ENCODE measurements at places on chromosomes 13 and 19.

DNA sequence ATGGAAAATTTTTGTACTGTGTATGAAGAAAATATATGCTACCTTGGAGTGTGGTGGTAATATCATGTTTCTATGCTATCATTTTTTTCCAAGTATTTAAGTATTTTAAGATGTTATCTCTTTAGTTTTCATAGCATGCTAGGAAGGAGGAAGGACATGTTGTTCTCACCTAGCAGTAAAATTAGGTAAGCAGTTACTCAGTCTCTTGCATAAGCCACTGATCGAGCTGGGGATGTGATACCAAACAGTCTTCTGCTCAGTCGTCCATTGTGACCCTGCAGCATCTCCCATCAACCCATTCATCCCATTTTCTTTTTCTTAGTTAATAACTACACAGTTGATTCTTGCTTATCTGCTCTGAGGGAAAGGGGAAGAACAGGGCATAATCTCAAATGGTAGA lies 130.6 kb downstream of the KLF5 start:
- no peak for DNase-seq

GRCh38 chr19:36838784-36839324 lies 667 bp upstream of the ZNF790 start:
- no peak for DNase-seq

DNA sequence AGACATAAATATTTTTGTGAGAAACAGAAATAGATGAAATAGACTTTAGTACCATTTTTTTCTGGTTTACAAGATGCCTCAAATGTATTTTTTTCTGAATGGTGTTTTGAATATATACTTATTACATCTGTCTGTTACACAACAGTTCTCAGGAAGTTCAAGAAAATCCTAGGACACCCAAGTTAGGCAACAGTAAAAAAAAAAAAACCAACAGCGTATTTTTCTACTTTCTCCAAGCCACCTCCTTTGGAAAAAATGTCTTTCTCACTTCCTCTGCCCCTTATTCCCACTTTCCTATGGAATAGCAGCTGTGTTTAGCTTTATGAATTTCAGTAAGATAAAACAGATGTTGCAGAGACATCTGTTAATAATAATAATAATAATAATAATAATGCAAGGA lies 489.6 kb upstream of the KLF12 start:
- DNase-seq, result no peak

DNA sequence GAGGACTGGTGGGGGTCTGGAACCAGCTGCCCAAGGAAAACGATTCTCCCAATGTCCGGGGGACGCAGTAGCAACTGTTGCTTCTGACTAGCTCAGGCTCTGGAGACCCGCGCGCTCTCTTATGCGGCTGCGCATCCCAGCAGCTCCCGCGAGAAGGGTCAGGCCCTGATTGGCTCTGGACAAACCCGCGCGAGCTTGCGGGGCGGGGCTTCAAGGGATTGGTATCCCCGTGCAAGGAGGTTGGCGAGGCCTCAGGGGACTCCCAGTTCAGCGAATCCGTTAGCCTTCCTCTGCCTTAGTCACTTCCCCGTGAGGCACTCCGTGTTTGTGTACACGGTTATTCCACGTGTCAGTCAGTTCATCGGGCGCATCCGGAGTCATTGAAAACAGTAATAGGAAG lies 20.2 kb downstream of the SIGLECL1 start:
- DNase-seq, result no peak

- peak; percentile 43 for DNase-seq
These were observed 89.7 kb downstream of the RAB20 start for GRCh38 chr13:110471833-110472162.

DNA sequence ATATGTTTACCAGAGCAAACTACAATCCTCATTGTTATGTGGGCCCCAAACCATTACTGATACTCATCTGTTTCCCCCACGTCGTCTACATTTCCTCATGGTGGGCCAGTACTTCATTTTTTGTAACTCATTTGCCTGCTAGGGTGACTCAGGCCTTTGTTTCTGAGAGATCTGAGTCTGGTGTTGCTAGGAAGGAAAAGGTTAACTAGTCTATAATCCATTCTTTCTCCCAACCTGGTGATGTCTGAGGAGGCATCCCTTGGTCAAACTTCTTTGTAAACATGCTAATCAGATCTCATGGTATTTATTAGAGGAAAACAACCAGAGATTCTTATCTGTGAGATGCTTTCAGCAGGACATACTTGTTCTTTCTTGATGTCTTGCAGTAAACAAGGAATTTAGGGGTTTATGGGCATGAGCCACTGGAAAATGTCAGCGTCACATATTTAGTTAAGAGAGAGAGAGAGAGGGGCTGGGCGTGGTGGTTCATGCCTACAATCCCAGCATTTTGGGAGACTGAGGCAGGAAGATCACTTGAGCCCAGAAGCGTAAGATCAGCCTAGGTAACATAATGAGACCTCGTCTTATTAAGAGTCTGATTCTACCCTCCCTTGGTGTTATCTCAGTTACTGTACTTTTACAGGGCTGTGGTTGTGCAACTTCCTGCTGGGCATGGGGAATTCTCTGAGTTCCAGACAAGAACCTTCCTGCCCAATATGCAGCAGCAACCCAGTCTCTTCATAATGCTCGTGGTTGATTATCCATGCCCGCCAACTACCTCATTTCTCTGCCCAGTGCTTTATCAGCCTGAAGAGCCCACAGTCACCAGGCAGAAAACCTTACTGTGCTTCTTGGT lies 9.7 kb upstream of the DPRX start:
- no peak for DNase-seq

DNA sequence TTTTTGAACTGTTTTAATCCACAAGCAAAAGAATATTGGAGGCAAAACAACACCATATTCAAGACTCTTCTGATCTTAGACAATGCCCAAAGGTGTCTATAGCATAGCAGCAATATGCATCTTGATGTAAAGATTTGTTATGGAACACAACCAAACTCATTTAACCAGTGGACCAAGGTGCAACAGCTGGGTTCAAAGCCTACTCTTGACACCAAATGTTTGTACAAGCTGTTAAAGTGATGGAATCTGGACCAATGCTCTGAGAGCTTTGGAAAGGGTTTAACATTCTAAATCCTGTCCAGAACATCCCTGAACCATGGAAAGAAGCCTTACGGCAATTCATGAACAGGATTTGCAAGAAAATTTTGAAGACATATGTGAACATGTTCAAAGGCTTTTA lies 520.0 kb downstream of the GPC6 start:
- no peak for DNase-seq

- DNase-seq, result no peak
These were observed 61.6 kb upstream of the GPR12 start for GRCh38 chr13:26822146-26822545.

DNA sequence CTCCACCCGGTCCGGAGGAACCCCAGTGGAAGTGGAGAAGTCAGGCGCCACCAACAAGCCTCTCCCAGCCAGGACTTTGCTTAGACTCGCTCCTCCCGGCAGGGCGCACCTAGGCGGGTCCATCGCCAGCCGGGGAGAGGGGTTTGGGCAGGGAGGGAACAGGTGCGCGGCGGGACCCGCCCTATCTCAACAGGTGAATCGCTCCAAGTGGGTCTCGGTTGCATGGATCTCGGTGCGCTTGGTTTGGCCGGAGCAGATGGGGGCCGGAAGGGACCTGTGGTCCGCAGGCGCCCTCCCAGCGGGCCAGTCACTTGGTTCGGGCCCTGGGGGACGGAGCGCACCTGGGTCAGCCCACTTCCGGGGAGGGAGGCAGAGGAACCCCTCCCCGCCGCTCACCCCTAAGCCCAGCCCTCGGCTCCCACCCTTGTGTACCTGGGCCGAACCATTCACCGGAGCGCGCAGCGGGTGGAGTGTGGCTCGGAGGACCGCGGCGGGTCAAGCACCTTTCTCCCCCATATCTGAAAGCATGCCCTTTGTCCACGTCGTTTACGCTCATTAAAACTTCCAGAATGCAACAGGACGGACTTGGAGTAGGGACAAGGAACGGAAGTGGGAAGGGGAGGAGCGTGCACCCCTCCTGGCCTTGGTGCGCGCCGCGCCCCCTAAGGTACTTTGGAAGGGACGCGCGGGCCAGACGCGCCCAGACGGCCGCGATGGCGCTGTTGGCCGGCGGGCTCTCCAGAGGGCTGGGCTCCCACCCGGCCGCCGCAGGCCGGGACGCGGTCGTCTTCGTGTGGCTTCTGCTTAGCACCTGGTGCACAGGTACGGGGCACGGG lies at the start of gene LSR:
Gene LSR (plus strand): TSS at position 693 of the 836 bp plus-strand sequence. CDS start 21 bp downstream, at position 714.
- DNase-seq, result no peak

DNA sequence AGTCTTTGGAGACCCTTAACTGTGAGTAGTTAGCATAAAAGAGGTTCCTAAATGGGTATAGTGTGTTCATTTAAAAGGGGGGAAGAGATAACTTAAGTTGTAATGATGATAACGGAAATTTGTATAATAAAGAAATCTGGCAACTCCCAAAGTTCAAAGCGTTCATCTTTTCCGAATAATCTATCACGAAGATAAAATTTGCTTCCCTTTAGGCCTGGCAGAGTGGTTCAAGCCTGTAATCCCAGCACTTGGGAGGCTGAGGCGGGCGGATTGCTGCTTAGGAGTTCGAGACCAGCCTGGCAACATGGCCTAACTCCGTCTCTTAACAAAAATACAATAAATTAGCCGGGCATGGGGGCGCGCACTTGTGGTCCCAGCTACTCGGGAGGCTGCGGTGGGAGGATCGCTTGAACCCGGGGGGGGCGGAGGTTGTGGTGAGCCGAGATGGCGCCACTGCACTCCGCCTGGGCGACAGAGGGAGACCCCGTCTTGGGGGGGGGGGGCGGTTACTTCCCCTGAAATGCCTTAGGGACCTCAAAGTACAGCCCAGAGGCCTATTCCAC lies 934 bp downstream of the N4BP2L2 start:
- peak; percentile 60 for DNase-seq

- no peak for DNase-seq
These were observed 111.0 kb downstream of the KCTD12 start for GRCh38 chr13:76775088-76775740.

DNA sequence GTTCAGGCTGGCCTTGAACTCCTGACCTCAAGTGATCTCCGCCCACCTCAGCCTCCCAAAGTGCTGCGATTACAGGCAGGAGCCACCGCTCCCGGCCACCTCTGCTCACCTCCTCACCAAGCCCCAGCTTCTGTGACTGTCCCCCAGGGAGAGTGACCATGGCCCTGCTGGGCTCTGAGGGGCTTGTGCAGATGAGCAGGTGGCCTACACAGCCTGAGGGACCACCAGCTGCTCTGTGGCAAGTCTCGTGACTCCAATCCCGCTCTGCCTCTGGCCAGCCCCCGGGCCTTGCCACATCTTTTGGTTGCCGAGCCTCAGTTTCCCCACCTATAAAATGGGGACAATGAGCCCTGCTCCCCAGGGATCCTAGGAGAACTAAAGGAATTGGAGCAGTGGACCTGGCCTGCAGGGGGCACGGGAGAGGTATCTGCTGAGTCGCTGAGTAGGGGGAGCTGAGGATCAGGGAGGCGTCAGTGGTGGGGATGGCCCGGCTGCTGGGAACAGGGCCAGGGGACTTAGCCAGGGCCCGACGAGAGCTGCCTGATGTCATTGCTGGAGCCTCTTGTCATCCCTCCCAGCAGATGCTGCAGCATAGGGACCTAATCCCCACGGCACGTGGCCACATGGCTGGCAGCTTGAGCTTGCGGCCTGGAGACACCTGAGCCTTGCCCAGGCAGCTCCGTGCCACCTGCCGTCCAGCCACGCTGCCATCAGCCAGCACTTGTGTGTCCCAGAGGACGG lies 74.7 kb downstream of the GADD45B start:
- DNase-seq, result peak; percentile 85

- DNase-seq, result no peak
These were observed 4.9 kb downstream of the ERICH4 start for GRCh38 chr19:41447732-41448332.

DNA sequence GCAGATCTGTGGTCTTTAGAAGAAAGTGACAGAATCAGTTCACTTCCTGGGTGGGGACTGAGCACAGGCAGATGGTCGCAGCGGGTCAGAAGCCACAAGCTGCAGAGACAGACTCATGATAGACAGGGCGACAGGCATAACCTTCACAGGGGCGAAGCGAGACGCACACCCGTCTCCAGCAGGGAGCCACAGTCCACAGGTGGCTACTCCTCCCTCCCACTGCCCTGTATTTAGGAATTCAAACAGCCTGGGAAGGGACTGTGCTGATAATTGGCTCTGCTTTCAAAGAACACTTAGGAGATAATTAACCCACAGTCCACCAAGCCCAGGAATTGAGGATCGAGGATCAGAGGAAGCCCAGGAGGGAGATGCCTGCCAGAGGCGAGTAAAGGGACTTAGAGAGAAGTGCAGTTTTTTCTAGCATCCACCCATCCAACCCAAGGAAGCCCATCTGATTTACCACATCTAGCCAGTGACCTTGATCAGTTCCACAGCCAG lies 23.2 kb downstream of the RFX2 start:
- peak; percentile 28 for DNase-seq

GRCh38 chr13:48829536-48829935 lies 146.2 kb upstream of the FNDC3A start:
- DNase-seq, result no peak

DNA sequence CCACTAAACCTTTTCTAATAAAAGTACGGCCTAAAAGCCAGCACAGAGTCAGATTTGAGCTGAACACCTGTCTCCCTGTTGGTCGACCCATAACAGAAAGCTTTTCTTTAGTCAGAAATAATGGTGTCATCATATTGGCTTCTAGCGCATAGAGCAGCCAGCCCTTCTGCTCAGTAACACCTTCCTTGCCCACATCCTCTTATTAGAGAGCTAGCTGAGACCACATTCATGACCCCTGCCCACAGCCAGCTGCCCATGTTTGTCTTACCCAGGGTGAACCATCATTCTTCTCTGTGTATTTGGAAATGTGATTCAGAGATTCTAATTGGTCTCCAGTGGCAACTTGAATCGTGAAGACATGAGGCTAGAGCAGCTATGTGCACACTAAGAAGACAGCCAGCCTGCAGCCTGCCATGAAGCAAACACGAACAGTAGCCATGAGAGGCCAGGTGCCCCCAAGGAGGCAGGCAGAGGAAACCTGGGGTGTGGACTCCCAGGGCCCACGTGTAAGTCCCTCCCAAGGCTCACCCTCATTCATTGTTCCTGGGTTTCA lies 82.3 kb upstream of the PDCD5 start:
- DNase-seq, result peak; percentile 12

DNA sequence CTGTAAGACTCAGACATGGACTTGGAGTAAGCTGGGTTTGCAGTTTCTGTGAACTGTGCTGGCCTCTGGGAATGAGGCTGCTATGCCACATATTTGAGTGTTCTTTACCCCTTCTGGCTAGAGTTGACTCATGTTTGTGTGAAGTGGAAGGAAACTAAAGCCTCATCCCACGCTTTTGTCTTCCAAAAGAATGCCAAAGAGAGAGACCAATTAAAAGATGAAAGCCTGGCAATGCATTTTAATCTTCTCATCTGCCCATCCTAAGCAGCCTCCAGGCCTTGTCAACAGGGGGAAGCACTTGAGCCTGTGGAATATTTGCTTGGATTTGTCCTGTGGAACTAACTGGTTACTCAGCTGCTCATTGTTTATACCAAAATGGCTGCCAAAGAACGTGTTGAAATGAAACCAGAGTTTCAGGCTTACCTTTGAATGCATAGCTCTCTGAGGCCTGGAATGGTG lies 49.1 kb downstream of the LMO7 start:
- DNase-seq, result peak; percentile 35

GRCh38 chr13:36431204-36432105 lies 840 bp upstream of the CCNA1 start:
- no peak for DNase-seq

GRCh38 chr19:46591254-46591653 lies 9.9 kb upstream of the CALM3 start:
- no peak for DNase-seq

- DNase-seq, result no peak
These were observed 56.6 kb downstream of the SLITRK1 start for GRCh38 chr13:83825676-83826075.
